ENCODE measurements at places on chromosomes 11 and 22. TPM values are rescaled to one million over a fixed set of nuclear protein-coding genes. Genes with fewer than 3 reads are reported as not detected.
A peak's percentile ranks its signal among the peaks of the same experiment; 100 is the strongest.

GRCh38 chr11:57484141-57484710 is 23.9 kb downstream of the RTN4RL2 start:
- DNase-seq = no peak

DNA sequence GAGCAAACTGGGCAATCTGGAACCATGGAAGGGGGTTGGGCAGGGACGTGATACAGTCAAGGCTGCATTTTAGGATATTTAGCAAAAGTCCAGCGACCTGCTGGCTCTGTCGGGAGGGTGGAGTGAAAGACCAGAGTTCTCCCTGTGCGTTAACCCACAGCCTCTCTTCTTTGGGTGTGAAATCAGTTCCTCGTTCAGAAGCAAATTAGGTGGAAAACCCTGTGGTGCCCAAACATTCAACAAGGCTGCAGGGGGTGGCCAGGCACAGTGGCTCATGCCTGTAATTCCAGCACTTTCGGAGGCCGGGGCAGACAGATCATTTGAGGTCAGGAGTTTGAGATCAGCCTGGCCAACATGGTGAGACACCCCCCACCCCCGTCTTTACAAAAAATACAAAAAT is 5.9 kb downstream of the TMEM151A start:
- DNase-seq = no peak

DNA sequence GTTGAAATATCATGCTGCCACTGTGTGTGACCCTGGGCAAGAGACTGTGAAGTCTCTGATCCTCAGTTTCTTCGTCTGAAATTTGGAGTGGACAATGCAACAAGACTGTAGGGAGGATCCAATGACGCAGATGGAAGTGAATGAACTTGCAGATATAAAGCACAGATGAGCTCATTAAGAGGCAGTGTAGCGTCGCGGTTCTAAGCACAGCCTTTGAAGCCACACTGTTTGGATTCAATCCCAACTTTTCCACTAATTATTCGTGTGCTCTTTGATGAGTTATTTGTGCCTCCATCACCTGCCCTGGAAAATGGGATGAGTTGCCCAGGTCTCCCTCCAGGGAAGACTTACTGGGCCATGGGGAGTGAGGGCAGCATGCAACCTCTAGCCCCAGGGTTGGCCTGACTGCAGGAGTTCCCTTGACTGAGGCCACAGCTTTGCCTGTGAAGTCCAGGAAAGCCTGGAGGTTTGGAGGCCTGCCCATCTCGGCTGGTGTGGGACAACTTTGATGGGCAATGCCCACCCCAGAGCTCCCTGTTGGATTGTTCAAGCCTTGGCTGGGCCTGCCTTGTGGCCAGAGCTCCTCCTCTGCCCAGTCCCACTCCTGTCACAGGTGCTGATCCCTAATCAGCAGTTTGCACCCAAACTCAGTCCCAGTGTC is 266.0 kb upstream of the B3GAT1 start:
- no peak for DNase-seq

- no peak for DNase-seq
Measured at GRCh38 chr11:64916040-64916774, 802 bp downstream of the ATG2A start.

DNA sequence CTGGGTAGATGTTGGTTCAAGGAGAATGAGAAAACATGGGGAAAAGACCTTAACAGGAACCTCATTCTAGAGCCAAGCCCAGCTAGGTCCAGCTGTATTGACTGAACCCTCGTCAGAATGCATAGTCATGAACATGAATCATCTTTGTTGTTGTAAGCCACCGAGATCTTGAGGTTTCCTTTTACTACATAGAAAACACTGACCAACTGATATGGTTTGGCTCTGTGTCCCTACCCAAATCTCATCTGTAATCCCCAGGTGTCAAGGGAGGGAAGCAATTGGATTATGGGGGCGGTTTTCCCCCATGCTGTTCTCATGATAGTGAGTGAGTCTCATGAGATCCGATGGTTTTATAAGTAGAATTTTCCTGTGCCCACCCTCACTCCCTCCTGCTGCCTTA is 19.4 kb upstream of the PHOX2A start:
- DNase-seq = no peak

- DNase-seq = peak; percentile 84
Measured at GRCh38 chr11:93279851-93280347, 50.6 kb upstream of the DEUP1 start.

GRCh38 chr11:16958833-16959232 is 55.4 kb downstream of the PLEKHA7 start:
- no peak for DNase-seq

DNA sequence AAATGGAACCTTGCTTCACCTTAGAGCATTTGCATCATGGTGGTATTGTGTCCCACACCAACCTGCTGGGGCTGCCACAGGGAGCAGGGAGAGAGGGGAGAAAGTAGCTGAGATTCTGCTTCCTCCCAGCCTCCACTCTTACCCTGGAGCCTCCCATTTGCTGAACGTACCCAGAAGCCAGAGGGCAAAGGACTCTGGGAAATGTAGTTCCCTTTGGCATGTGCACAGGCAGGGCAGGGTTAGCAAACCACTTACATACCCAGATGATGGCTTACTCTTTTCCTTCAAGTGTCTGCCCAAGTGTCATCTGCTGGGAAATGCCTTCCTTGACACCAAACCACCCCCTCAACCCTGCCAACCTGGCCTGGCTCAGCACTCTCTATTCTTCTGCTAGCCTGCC is 16.9 kb downstream of the SMIM38 start:
- DNase-seq = no peak

GRCh38 chr22:23822101-23822671 is 16.6 kb downstream of the DERL3 start:
- no peak for DNase-seq

DNA sequence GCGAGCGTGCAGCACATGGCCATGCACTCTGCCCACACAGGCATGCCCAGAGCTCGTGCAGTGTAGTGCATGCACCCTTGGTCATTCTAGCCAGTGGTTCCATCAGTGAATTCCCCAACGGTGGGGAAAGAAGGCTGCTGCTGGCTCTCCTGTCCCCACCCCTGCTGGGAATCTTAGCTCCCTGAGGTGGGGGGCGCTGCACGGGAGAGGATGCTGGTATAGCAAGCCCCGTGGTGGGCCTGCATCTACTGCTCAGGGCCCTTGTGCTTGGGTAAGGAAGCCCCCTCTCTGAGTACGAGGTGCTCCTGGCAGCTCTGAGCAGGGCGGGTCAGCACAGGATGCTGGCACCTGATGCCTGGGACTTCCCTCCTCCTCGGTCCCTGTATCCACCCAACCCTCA is 18.5 kb upstream of the BAIAP2L2 start:
- no peak for DNase-seq

DNA sequence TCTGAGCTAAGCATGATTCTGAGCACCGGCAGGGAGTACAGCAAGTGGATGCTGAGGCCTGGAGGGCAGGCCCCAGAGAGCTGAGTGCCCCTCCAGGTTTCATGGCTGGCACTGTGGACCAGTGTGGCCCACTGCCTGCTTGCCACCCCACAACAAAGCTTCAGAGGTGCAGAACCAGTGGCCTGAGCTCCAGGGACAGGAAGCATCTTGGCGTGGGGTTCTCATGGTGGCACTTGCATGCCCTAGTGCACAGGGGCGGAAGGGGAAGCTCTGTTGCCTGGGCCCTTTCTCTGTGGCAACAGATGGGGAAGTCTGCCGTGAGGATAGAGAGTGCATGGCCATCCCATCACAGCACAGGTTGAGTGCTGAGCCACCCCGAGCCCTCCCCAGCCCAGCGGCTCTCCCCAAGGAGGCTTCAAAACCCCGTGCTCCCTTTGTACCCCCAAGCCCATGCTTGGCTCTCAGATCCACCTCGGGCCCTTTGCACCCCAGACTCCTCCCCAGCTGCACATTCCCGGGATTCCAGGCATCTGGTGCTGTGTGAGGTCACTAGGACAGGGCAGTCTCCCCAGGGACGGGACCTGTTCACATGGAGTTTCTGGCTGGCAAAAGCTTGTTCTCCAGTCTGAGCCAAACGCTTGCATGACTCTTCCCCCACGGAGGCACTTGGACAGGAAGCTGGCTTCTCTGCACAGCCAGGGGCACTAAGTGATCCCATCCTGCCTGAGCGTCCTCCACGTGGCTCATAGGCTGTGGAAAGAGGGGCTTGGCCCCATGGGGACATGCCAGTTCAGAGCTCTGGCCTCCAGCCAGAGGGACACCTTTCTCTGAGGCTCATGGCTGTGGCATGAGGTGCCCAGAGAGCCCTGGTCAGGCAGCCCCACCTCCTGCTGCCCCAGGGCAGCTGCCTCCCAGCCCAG is 4.2 kb downstream of the SLC25A1 start:
- no peak for DNase-seq

- no peak for DNase-seq
Measured at GRCh38 chr11:1757861-1758610, 5.7 kb downstream of the CTSD start.

DNA sequence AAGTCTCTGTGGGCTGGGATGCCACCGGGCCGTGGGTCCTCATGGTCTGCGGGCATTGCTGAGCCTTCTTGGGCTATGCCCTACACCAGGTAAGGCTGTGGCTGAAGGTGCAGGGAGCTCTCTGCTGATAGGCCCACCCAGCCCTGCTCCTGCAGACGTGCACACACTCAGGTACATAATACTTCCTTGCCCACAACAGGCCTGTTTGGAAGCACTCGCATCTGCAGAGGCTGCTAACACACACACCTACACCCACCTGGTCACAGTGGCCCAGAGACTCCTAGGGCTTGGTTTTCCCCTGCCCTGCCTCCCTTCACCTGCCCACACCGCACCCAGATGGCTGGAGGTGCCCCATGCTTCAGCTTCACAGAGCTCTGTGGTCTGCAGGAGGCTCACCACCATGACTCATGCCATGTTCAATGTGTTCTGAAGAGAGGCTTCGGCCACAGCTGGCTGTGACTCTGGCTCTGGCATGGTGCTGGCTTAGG is 72.8 kb upstream of the KCNQ1OT1 start:
- DNase-seq = no peak

The EFEMP2 gene
- polyA plus RNA-seq = 118 TPM

The IGLL1 gene
- polyA plus RNA-seq = 0.61 TPM

The OR56A1 gene
- polyA plus RNA-seq = not detected

The GALNT18 gene
- polyA plus RNA-seq = 28.1 TPM
